ENCODE measurements at places on chromosomes 1 and 21.

DNA sequence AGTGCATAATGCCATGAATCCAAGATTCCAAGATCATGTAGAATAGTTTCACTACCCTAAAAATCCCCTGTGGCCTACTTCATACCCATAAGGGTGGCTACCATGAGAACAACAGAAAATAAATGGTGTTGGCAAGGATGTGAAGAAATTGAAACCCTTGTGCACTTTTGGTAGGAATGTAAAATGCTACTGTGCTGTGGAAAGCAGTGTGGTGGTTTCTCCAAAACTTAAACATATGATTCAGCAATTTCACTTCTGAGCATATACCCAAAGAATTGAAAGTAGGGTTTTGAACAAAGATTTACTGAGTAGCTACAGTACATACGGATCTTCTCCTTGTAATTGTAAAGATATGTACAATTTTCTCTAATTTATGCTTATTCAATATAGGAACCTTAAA is 16.0 kb downstream of the FNBP1L start:
- DNase-seq: no peak

DNA sequence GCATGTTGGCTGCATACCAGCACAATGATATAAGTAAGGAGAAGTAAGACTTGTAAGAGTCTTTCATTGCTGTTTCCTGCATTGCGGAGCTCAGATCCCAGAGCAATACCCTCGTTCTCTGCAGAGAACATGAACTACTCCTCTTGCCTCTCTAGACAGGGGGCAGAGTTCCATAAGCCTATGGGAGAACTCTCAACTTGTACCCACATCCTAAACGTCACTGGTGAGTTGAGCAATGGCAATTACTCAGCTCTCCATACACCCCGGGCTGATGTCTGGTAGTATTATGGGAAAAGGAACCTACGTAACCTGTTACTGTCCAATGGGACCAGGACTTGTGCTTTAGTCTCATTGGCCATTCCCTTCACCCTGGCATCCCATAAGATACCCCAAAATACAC is 27.3 kb upstream of the ZNF496 start:
- DNase-seq: no peak

DNA sequence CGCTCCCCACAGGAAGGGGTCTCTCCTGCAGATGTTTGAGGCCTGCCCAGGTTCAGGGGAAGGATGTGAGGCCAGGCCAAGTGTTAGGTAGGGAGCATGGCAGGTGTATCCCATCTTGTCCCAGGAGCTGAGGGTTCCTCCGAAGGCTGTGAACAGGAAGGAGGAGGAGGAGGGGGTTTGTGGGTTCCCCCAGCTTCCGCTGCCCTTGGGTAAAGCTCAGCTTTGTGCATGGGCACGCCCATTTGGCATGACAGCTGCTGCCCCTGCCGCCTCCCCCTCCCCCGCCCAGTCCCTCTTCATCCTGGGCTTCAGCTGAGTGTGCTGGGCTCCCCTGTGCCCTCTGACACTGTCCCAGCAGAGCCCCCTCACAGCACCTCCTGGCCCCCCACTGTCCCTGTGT is 25.5 kb downstream of the TNFRSF8 start:
- no peak for DNase-seq

- no peak for DNase-seq
Measured at GRCh38 chr1:92016720-92017316, 13.0 kb upstream of the EPHX4 start.

- DNase-seq: no peak
Measured at GRCh38 chr1:235990330-235990795, 74.5 kb downstream of the NID1 start.

- no peak for DNase-seq
Measured at GRCh38 chr1:16064536-16065268, 8.7 kb downstream of the FAM131C start.

DNA sequence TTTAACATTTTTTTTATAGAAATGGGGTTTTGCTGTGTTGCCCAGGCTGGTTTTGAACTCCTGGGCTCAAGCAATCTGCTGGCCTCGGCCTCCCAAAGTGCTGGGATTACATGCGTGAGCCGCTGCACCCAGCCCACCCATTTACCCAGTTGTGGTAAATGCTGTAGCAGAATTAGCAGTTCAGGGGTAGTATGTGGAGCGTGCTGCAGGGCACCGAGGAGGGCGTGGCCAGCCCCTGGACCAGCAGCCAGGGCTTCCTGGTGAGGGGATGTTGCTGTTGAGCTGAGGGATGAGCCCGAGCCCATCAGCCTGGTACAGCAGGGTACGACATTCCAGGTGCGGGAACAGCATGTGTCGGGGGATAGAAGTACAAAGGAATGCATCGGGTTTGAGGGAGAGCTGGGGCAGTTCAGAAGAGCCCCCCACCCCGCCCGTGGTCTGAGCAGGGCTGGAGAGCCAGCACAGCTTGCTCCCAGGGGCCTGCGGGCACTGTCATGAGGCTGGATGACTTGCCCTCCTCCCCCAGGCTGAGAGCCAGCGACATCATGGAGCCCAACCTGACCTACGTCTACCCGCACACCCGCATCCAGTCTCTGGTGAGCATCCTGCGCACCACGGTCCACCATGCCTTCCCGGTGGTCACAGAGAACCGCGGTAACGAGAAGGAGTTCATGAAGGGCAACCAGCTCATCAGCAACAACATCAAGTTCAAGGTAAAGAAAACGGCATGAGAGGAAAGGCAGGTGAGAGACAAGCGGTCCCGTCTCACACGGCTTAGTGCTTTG is 11.9 kb downstream of the NPPA start:
- no peak for DNase-seq

DNA sequence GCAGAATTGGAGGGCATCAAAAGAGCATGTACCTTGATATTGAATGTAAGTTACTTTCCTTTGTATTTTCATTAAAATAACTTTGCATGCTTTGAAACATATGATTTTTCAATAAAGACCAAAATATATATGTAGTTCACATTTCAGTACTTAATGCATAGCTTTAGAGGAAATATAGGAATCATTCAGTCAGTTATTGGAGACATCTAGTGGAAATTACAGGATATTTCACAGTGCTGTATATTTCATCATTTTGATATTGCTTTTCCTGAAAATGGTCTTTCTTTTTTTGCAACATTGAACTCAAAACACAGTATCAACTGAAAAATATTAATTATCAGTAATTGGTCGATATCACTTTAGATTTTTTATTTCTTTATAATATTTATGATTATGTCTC is 375.8 kb downstream of the NCAM2 start:
- no peak for DNase-seq

- DNase-seq: peak; percentile 74
Measured at GRCh38 chr21:41396558-41397075, 29.4 kb upstream of the MX1 start.

DNA sequence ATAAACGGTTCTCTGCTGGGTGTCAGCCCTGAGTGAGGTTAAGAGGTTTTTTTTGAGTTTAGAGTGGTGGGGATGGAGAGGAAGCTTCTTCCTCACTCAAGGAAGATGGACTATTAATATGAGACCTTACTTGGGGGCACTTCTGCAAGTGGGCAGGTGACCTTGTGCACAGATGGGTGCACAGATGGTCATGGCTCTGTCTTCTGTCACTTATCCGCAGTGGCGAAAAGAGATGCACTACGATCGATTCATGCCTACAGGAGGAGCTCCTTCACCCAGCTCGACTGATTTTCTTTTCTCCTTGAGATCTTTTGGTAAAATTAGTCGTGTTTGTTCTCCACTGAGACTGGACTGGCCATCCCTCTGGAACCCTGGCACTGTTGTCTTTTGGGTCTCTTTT is 22.9 kb upstream of the CYYR1 start:
- no peak for DNase-seq

- no peak for DNase-seq
Measured at GRCh38 chr1:12507631-12508030, 110.4 kb downstream of the DHRS3 start.

GRCh38 chr1:209586221-209586740 is 2.8 kb downstream of the CAMK1G start:
- no peak for DNase-seq

GRCh38 chr1:147264158-147264768 is 21.8 kb downstream of the CHD1L start:
- no peak for DNase-seq

GRCh38 chr1:231603598-231604275 is 22.9 kb upstream of the DISC1 start:
- no peak for DNase-seq

GRCh38 chr21:14114251-14114650 is 96.5 kb downstream of the LIPI start:
- no peak for DNase-seq

GRCh38 chr21:15604413-15604812 is 125.4 kb upstream of the USP25 start:
- no peak for DNase-seq

DNA sequence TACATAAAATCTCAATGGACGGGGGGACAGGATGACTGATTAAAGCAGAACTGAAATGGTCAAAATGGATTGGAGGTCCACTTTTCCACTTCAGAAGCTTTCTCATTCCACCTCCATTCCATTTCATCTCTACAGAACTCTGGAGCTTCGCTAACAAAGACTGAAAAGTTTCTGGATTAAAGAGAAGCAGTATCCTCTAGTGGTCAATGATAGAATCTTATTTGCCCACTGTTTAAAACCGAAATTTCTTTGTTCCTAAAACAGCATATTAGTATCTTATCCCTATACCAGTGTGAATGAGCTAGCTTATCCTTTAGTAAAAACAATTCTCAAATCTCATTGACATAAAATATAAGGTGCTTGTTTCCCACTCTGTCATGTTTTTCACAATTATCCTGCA is 890.6 kb downstream of the KCNT2 start:
- DNase-seq: no peak

GRCh38 chr1:108831225-108831624 is 25.7 kb downstream of the AKNAD1 start:
- no peak for DNase-seq

GRCh38 chr1:228875741-228876140 is 140.5 kb downstream of the RHOU start:
- DNase-seq: no peak

- DNase-seq: no peak
Measured at GRCh38 chr1:169049258-169049938, 57.1 kb upstream of the ATP1B1 start.

DNA sequence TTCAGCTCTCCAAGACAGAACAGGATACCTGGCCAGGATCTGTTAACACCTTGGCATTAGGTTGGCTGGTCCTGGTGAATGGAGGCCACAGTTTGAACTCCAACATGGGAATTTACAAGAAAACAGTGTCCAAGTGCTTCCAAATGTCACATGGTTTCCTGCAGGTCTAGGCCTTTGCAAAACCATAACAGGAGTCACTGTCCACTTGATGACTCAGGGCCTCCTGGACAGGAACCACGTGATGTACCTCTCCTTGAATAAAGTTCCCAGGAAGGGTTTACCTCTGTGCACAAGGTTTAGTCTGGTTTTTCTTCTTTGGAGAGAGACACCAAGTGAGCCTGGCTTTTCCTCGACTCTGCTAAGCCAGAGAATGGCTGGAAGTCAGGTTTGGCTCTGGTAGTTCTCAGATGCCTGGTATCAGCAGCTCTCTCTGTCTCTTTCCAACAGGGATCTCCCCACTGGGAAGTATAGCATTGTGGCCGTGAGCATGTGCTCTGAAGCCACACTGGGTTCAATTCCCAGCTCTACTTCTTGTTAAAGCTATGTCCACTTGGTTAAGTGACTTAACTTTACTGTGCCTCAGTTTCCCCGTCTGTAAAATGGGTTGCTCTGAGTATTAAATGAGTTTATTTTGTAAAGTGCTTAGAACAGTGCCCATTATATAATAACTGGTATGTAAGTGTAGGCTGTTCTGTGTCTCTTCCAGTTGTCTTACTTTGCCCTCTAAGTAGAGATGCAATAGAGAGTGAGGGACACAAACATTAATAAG is 27.3 kb upstream of the TMEM61 start:
- no peak for DNase-seq

DNA sequence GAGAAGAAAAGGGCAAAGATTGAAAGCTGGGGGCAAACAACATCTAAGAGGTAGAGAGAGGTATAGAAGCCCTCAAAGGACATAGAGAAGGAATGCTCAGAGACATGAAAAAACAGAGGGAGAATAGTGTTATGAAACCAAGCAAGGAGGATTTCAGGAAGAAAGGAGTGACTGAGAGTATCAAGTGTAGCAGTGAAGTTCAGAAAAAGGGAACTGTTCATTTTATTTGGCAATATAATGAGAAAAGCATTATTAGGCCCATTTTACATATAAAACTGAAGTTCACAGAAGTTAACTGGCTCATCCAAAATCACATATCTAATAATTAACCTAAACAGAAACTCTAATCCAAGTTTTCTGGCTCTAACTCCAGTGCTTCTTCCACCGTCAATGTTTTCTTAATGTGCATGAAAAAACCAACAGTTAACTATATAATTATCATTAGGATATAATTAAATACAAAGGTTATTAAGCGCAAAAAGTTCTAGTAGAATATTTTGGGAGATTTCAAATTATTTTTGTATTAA is 17.7 kb downstream of the NEXN start:
- no peak for DNase-seq

- DNase-seq: no peak
Measured at GRCh38 chr1:47834326-47834725, 162.9 kb downstream of the TRABD2B start.

- DNase-seq: no peak
Measured at GRCh38 chr1:64920941-64921589, 45.3 kb downstream of the JAK1 start.

DNA sequence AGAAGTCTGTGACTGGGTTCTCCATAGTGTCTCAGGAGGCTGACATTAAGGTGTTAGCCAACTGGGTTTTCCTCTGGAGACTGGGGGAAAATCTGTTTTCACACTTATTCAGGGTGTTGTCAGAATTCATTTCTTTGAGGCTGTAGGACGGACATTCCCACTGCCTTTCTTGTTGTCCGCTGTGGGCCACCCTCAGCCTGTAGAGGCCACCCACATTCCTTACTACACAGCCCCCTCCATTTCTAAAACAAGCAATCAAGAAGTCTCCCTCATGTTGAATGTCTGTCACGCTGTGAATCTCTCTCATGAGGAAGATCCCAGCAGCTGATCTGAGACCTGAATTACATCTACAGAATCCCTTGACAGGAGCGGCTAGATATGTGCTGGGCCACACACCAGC is 295.5 kb upstream of the RUNX1 start:
- DNase-seq: no peak

DNA sequence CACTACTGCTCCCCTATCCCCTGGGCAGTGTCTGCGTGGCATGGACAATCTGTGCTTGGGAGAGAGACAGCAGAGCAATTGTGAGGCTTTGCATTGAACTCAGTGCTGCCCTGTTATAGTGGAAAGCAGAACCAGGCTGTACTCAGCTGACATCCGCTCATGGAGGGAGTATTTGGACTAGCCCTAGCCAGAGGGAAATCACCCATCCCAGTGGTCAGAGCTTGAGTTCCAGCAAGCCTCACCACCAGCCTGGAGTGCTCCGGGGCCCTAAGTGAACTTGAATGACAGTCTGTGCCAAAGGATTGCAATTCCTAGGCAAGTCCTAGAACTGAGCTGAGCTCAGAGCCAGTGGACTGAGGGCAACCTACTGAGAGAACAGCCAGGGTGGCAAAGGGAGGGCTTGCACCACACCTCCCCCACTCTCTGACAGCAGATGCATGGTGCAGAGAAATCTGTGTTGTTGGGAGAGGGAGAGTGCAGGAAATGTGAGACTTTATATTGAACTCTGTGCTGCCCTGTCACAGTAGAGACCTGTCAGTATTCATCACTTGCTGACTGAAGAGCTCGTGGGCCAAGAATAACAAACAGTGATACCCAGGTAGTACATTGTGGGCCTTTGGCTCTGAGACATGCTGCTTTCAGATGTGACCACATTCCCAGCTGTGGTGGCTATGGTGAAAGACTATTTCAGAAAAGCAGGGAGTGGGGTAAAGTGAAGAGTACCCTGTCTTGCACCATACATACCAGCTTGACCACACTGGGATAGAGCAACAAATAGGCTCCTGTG is 107.7 kb upstream of the SLC5A9 start:
- no peak for DNase-seq

- no peak for DNase-seq
Measured at GRCh38 chr1:243984788-243985187, 66.3 kb upstream of the ZBTB18 start.

Data from breast epithelium (tissue), 4 donors.